NCI-H1417 (cell line): ENCODE measurements at places on chromosomes 6 and 20.

DNA sequence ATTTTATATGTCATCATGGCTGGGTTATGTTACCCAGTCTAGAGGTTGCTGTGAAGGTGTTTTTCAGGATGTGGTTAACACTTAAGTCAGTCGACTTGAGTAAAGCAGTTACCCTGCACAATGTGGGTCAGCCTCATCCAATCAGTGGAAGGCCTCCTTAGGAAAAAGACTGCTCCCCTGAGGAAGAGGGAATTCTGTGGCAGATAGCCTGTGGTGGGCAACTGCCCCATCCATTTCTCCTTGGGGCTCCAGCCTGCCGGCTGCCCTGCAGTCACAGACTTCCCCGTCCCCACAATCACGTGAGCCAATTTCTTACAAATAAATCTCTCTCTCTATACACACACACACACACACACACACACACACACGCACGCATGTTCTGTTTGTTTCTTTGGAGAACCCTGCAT lies 34.5 kb upstream of the MPC1 start:
- no peak for DNase-seq

DNA sequence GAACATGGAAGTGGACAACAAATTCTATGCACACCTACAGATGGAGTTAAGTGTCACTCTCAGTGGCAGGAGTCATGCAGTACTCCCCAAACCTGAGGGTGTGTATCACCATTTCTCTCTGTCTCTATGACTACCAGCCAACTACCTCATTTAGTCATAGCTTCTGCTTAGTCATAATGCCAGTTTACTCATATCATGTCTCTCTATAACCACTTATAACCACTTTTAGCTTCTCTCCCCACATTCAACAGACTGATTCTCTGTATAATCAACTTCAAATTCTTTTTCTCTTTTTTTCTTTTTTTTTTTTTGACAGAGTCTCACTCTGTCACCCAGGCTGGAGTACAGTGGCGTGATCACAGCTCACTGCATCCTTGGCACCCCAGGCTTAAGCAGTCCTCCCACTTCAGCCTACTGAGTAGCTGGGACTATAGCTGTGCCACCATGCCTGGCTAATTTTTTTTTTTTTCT lies 13.8 kb upstream of the GTF3C6 start:
- no peak for DNase-seq

GRCh38 chr6:127404133-127404532 lies 55.1 kb downstream of the KIAA0408 start:
- no peak for DNase-seq

- no peak for DNase-seq
Measured at GRCh38 chr20:25465243-25466135, 58.0 kb downstream of the GINS1 start.

DNA sequence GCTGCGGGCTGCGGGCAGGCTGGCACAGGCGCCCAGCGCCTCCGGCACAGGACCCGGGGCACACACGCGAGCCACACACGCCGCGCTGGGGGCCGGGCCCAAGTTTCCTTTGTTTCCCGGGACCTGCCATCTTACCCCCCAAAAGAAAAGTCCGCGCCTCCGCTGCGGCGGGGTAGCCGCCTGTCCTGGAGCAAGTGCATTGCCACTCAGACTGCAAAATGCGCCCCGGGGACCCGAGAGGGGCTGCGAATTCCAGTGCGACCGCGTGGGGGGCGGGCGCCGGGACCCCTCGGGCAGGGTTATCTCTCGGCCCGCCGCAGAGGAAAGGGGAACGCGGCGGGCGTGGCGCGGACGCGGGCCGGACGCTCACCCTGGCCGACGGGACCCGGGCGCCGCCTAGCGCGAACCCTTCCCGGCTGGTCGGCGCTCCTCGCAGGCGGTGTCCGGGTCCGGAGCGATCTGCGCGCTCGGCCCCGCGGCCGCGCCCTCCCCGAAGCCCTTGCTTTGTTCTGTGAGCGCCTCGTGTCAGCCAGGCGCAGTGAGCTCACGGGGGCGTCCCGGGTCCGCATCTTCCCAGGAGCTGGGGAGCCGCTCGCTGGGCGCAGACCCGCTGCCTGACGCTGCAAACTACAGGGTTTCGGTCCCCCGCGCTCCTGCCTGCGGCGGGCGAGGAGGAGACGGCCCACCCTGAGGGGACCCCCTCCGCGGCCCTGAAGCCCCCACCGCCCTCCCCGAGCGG lies 639 bp upstream of the CD24 start:
- DNase-seq = peak; percentile 82

DNA sequence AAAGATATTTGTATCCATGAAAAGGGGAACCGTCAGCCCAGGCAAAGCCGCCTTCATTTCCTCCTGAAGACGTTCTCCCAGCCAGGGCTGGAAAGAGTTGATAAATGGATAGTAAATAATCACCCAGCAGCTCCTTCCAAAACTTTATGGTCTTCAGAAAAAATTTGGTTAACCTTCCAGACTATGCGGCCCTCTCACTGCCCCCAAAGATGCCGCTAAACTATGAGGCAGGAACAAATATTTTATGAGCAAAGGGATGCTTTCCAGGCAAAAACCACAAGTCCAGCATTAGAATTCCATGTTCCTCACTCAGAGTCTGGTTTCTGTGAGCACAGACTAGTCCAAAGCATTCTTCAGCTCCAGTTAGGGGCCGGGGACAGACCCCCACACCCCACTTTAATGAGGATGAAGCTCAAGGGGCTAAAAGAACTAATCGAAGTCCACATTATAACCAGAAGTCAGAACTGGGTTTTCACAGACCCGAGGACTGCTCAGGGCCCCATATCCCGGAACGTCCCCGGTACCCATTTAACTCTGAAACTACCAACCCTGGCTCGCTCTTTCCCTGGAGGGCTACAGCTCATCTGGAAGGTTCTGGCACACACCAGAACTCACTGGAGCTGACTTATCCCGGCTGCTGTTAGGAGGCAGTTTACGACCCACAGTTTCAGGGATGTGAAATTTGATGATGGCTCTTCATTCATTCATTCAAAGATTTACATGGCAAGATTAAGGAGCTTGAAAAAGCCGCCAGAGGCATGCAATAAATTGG lies 29.4 kb downstream of the BMP7 start:
- DNase-seq = no peak

GRCh38 chr6:6386010-6386409 lies 65.5 kb upstream of the F13A1 start:
- DNase-seq = no peak

- DNase-seq = no peak
Measured at GRCh38 chr6:121823437-121823851, 388.0 kb downstream of the GJA1 start.

- no peak for DNase-seq
Measured at GRCh38 chr20:49149281-49150045, 38.7 kb downstream of the STAU1 start.

GRCh38 chr20:41509316-41510200 lies 108.6 kb downstream of the CHD6 start:
- peak; percentile 38 for DNase-seq

- DNase-seq = no peak
Measured at GRCh38 chr6:163324326-163324687, 90.2 kb upstream of the QKI start.

- DNase-seq = peak; percentile 8
Measured at GRCh38 chr6:1424306-1424927, 35.0 kb downstream of the FOXF2 start.

DNA sequence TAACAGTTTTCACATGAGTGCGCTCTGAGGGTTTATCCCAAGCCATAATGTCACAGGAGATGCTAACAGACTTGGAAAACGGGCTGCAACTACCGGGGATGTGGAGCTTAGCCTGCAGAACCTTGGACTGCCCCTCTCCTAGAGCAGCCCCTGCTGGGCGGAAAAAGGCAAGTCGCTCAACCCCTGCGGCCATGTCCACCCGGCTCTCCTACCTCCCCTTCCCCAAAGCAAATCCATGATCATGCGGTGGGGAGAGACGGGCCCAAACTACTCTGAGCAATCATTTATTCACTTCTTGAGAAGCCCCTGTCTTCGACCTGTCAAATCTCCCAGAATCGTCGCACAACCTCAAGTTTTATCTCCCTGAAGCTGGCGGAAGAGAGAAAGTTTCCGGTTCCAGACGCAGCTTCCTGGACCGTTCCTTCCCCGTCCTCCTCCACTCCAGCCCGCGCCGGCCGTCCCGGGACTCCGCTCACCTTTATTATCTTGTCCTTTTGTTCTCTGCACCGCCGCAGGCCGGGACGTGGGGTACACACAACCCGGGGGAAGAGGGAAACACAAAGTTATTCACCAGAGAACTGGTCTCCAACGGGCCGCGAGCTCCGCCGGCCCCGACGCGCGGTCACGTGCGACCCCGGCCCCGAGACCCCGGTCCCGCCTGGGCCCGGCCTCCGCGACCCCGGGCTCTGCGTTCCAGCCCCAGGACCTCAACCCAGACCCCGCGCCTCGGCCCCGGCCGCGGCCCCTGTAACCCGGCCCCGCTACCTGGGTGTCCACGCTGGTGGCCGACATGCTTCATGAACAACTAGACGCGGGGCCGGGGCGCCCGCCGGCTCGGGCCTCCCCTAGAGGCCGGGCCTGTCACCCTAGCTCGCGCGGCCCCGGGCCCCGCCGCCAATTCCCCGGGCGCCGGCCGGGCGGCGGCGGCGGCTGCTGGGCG lies 560 bp downstream of the YTHDF1 start:
- DNase-seq = peak; percentile 42

- no peak for DNase-seq
Measured at GRCh38 chr6:47718571-47718970, 20.2 kb downstream of the ADGRF4 start.

DNA sequence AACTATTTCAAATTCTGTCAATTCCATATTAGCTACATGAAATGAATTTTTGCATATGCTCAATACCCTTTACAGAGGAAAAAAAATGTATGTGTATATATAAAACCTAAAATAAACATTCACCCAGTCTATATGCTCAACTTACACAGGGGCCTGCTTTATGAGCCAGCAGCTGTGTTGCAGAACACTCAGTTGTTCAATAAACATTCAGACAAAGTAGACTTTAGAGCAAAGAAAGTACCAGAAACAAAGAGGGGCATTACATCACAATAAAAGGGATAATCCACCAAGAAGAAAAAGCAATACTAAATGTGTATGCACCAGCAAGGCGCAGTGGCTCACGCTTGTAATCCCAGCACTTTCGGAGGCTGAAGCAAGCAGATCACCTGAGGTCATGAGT lies 9.5 kb downstream of the COQ3 start:
- no peak for DNase-seq

DNA sequence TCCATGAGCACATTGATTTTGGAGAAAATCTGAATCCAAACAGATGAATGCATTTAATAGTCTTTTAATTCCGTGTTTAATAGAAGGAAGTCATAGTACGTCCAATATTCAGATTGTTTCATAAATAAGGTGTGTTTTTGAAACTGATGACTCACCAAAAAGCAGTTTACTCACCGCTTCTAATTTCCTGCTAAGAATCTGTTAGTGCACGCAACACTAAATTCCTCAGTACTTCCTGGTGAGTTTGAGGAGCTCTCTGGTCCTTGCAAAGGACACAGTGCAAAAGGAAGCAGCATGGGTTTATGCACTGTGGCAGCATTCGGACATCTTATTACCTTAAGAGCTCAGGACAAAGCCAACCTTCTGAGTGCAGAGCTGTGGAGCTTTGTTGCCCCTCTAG lies 2.3 kb upstream of the ADGRF1 start:
- DNase-seq = no peak

GRCh38 chr6:161547617-161548016 lies 273.8 kb upstream of the AGPAT4 start:
- DNase-seq = peak; percentile 92

DNA sequence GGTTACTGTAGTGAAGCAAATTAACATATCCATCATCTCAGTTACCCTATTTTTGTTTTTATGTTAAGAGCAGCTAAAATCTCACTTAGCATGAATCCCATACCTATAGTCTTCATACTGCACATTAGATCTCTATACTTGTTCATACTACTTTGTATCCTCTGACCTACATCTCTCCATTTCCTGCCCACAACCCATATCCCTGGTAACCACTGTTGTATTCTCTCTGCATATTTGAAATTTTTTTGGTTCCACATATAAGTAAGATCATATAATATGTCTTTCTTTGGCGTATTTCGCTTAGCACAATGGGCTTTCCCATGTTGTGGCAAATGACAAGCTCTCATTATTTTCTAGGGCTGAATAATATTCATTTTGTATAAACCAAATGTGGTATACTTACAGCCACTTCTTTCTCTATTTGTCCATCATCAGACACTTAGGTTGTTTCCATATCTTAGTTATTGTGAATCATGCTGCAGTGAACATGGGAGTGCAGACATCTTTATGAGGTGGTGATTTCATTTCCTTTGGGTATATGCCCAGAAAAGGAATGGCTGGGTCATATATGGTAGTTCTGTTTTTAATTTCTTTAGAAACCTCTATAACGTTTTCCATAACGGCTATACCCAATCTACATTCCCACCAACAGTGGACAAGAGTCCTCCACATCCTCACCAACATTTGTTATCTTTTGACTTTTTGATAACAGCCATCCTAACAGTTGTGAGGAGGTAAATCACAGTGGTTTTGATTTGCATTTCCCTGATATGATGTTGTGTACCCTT lies 39.8 kb downstream of the BACH2 start:
- no peak for DNase-seq

DNA sequence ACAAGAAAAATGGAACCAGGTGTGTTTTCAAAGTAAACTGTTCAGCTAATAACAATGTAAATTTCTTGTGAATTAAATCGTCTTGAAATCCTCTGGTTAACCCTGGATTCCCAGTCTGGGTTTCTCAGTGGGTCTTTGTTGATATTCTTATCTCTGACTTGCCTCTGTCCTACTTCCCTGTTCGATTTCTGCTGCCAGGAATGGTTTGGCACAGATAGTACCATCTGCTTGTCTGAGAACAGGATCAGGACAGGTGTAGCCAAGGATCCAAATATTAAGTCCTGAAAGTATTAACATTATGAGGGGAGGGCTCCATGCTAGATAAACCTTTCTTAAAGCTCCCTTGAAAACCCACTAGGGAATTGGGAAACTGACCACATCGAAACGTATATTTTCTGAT lies 30.1 kb downstream of the ARFGEF2 start:
- no peak for DNase-seq

DNA sequence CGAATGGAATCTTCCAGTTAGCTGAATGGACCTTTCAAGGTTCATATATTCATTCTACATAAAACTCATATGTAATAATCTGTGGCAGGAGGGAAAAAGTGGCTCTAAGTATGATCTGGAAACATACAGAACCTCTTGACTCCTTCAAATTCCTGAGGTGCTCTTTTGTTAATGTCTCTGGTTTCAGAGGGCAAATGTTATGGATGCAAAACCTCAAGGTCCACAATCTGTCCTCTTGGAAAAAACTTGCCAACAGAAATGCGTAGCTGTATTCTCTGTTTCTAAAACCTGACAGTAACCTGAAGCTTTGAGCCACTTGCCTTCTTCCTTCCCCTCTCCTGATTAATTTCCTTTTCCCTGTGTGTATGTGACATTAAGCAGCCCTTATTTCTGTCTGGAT lies 80.9 kb upstream of the SUPT3H start:
- DNase-seq = no peak

- DNase-seq = peak; percentile 51
Measured at GRCh38 chr6:158663625-158664165, 13.8 kb downstream of the SYTL3 start.

DNA sequence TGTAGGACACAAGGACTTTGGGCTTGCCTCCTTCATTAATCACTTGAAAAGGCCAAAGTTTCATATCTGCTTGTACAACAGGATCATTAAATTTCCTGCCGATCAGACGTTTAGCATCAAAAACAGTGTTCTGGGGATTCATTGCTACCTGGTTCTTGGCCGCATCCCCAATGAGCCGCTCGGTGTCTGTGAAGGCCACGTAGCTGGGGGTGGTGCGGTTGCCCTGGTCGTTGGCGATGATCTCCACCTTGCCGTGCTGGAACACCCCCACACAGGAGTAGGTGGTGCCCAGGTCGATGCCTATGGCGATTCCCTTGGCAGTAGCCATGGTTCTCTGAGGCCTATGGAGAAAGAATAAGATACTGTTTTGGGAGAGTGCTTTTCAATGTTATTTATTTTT lies 3.4 kb downstream of the HSPA1L start:
- no peak for DNase-seq
